ENCODE measurements at places on chromosomes 12 and 14.

DNA sequence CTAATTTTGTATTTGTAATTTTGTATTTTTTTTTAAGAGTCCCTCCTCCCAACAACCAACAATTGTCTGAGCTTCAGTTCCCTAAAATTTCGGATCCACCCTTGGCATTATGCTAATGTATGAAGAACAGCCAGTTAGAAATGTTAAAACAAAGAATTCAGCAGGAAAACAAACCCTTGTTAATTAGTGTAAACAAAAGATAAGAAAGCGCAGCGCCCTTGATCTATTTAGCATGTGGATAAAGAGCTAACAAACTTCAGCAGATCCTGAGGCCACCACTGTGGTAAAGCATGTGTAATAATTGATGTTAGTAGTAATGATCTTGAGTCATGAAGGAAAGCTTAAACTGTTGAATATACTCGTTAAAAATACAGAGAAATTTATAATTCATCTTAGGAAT lies 199.8 kb downstream of the TMX1 start:
- no peak for DNase-seq

DNA sequence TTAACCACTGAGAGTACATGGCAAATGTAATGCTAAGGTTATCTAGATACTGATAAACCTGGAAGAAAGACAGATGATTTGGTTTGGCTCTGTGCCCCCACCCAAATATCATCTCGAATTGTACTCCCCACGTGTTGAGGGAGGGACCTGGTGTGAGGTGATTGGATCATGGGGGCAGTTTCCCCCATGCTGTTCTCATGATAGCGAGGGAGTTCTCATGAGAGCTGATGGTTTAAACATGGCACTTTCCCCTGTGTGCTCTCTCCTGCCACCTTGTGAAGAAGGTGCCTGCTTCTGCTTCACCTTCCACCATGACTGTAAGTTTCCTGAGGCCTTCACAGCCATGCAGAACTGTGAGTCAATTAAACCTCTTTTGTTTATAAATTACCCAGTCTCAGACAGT lies 14.2 kb downstream of the NOXRED1 start:
- DNase-seq, result no peak

DNA sequence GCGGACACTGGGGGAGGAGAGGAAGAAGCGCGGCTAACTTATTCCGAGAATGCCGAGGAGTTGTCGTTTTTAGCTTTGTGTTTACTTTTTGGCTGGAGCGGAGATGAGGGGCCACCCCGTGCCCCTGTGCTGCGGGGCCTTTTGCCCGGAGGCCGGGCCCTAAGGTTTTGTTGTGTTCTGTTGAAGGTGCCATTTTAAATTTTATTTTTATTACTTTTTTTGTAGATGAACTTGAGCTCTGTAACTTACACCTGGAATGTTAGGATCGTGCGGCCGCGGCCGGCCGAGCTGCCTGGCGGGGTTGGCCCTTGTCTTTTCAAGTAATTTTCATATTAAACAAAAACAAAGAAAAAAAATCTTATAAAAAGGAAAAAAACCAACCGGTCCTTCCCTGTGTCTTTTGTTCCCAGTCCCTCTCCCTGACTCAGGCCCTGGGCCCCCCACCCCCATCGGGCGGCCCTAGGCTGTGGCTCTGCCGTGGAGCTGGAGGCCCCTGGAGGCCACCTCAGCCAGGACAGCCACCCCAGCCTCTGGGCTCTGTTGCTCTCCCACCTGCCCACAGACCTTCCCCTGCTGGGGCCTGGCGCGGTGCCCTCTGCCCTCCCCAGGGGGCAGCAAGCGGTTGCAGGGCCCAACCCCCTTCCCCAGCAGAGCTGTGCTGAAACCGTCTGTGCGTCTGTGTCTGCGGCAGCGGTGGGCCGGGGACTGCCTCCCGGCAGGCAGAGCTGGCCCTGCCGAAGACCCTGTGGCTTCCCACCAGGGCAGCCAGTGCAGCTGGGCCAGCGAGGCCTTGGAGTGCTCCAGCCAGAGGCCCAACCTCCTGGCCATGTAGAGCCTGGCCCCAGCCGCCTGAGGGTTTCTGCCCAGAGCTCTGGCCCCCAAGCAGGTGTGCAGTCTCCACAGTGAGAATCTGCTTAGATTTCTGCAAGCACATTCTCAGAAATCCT lies 4.0 kb upstream of the CRIP2 start:
- DNase-seq, result no peak

DNA sequence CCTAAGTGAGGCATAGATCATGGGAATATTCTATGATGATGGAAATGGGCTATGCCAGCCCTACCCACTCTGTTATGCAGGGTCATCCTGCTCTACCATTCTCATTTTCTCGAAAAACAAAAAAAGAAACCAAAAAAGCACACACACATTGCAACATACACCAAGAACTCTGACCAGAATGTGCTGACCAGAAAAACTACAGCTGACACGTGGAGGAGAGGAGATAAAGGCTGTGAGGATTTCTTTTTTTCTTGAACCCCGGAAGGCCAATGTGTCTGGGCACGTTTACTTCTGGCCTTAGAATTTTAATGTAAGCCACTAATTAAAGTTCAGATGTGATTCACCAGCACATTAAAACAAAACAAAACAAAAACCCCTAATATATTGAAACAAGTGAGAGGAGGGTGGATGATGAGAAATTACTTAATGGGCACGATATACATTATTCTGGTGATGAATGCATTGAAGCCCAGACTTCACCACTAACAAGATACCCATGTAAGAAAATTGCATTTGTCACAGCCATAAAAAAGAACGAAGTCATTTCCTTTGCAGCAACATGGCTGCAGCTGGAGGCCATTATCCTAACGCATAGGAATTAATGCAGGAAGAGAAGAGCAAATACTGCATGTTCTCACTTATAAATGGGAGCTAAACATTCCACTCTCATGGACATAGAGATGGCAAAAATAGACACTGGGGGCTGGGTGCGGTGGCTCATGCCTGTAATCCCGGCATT lies 66.3 kb upstream of the PLEKHG3 start:
- DNase-seq, result no peak

DNA sequence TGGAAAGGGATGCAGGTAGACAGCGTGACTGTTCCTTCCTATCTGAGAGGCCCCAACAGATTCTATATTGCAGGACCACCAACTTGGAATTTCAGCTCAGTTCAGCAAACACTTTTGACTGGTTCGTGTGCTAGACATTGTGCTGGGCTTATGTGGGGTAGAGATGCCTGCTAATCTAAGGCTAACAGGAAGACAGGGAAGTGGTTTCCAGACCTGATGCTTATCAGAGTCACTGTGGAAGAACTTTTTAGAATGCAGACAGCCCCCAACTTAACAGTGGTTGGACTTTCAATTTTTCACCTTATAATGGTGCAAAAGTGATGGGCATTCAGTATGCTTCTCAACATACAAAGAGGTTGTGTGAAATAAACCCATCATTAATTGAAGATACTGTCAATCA lies 32.2 kb downstream of the NTF3 start:
- DNase-seq, result no peak

DNA sequence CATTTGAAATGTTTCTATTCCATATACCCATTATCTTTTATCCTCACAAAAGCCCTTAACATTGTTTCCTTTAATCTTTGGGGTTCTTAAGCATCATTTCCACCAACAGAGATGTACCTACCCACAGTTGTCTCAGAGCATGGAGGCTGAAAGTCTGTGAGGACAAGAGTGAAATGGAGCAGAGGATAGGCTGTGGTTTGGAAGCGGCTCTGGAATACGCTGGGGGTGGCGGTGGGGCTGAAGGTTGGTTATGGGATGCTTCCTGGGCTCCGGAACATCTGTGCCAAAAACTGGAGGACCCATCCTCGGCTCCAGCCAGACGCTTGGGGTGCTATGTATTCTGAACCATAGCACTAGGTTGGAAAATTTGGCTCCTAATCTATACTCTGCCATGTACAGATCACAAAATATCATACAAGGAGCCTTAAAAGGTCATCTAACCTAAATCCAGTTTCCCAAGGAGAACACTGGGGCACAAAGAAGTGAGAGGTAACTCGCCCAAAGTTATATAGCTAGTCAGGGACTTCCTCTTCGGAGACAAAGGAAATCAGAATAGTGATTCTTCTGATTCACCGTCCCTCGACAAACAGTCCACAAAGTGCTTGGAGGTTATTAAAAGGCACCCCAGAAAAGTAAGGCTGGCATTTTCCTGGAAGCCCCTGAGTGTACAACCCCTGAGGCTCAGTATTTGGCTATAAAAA lies 2.5 kb downstream of the PPP1R3E start:
- no peak for DNase-seq

DNA sequence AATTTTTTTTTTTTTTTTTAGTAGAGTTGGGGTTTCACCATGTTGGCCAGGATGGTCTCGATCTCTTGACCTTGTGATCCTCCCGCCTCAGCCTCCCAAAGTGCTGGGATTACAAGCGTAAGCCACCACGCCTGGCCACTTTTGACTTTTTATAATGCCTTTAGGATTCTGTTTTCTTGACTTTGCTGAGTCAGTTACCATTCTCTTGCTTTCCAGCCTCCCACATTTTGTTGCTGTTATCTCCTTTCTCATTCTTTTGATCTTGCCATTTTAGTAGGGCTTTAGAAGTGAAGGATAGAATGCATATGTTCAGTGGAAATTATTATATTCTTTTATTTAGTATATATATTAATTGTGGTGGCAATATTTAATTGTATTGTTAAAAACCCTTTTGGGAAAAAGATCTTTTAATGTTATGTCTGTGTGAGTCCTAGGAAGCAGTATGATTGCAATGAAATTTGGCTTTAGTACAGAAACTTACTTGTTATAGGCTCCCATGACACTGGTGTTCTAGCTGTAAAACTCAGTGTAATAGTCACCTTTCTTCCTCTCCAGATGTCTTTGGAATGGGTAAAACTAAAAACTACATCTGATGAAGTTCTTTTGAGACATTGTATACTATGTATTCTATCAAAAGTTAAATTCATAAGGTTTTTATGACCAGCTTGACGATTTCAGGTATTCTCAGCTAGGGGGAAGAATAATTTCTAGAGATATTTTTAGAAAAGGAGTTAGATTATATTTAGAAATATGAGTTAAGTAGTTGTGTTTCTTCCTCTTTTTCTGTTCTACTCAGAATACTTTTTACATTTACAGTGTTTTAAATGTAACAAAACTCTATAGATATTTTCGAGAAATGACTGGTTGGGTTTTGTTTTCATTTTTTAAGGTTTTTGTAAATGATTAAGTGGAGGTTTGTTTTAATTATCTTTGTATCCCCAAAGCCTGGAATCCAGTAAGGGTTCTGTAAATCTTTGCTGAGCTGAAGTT lies 74.7 kb downstream of the APAF1 start:
- no peak for DNase-seq

DNA sequence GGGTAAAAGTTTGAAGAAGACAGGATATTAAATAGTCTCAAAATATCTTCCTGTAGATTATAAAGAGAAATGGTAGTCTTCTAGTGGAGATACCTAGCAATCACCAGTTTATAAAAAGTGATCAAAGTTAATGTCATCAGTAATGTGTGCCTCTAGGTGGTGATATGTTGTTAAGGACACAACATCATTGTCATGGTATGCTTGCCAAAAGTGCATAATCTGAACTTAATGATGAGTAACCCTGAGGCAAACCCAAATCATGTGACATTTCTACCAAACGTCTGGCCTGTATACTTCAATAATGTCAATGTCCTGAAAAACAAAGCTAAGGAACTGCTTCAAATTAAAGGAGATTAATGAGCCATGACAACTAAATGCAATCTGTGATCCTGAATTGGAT lies 214.7 kb downstream of the PHLDA1 start:
- DNase-seq, result no peak

- DNase-seq, result no peak
Measured at GRCh38 chr12:12240662-12241340, 26.0 kb downstream of the LRP6 start.

DNA sequence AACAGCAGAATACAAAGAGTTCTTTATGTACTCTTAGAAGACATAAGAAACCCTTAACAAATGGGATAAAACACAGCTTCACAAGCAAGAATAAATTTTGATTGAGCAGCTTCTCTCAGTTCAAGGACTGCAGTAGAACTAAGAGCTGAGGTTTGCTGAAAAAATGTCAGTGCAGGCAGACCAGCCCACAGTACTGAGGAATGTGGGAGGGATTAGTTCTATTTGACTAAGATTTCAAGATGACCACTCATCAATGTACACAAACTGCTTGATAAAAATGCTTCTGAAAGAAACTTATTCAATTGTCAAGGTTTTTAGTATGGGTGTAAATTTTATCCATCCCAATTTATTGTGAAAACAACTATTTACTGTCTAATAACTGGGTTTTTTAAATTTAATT lies 138.4 kb downstream of the SEC23A start:
- DNase-seq, result no peak

GRCh38 chr12:90281154-90281868 lies 572.7 kb upstream of the ATP2B1 start:
- DNase-seq, result no peak

DNA sequence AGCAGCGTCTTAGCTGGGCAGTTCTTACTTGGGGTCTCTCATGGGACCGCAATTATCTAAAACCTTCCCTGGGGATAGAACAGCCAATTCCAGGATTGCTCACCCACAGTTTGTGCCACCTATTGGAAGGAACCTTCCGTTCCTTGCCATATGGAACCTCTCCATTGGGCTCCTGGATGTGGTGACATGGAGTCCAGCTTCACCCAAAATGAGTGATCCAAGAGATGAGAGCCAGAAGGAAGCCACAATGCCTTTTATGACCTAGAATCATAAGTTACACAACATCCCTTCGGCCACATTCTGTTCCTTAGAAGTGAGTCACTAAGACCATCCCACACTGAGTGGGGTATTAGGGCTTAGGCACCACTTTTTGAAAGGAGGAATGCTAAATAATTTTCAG lies 164.4 kb downstream of the FBXL14 start:
- DNase-seq, result no peak

DNA sequence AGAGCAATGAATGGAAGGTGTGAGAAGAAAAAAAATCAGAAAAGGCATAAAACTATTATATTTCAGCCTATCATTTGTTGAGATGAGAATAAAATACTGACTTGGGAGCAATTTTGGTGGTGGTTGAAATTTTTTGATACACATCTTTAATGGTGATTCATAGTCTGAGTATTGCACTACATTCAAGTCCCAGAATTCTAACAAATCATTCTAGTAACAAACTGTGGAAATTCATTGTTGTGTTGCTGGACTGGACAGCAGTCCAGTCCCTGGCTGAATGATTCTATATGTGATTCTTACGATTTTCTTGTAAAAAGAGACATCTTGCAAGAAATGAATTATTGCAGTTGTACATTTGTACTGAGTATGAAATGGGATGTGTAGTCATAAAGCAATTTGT lies 268.6 kb downstream of the TRHDE start:
- no peak for DNase-seq

- DNase-seq, result no peak
Measured at GRCh38 chr12:43210485-43211192, 341.4 kb downstream of the ADAMTS20 start.

- DNase-seq, result no peak
Measured at GRCh38 chr14:59101476-59101875, 87.0 kb upstream of the DAAM1 start.

GRCh38 chr12:78062786-78063185 lies 232.1 kb downstream of the NAV3 start:
- DNase-seq, result no peak

GRCh38 chr12:66449531-66449930 lies 147.2 kb downstream of the HELB start:
- DNase-seq, result no peak
